Karpas-422 (cell line): ENCODE measurements at places on chromosomes 2 and 18. TPM values are rescaled to one million over a fixed set of nuclear protein-coding genes. Genes with fewer than 3 reads are reported as not detected.
A peak's percentile ranks its signal among the peaks of the same experiment; 100 is the strongest.

DNA sequence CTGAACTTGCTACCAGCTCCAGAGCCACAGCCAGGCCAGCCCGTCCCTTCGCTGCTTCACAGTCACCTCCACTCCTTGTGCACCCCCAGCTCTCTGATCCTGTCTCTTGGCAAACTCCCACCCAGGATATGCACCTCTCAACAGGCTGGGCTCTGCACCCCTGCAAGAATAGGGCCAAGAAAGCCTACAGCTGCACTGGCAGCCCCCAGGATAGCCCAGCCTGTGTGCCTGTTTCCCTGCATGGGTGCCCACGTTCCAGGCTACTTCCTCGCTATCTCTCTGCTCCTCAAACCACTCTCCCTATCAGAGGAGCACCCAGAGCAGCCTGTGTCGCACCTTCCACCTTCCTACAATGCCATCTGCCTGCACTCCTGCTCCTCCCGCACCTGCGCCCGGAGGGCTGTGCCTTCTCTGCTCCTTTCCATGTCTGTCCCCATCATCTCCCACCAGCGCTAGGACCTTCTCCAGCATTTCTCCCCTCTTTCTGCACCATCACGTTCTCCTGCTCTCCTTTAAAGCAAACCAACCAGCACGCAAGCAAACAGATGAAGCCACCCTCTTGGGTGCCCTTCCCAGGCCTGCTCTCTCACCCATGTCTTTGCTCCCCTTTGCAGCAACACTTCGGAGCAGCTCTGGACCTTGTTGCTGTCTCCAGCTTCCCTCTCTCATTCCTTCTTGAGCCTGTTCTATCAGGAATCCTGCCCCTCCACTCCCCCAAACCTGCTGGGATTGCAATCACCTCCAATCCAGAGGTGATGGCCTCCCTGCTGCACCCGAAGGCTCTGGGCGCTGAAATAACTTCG, 313.2 kb upstream of the HS6ST1 start:
- no peak overlapping the region for H3K4me3 ChIP-seq
- no peak for DNase-seq
- no peak overlapping the region for H3K27ac ChIP-seq
- H3K4me1 ChIP-seq = no peaks in the 10 kb centered on the region

DNA sequence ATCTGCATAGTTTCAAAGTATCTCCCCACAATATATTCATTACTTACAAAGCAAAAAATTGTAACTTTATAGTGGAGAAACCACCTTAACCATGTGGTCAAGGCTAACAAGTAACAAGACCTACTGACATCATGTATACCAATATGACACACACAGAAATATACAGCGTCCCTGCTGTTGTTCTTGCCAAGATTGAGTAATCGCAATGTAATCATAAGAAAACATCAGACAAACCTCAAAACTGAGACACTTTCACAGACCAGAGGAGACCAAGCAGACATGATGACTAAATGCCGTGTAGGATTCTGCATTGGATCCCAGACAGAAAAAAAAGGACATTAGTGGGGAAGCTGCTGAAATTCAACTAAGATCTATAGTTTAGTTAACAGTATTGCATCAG, 123.0 kb downstream of the ACAA2 start:
- no peaks in the 10 kb centered on the region for H3K27me3 ChIP-seq
- no peak overlapping the region for H3K4me3 ChIP-seq
- H3K4me1 ChIP-seq = peaks cover 6% of the 10 kb centered on the region; the same call in 1 of the 2 replicates
- H3K36me3 ChIP-seq = no peaks in the 10 kb centered on the region
- no peak for DNase-seq
- H3K27ac ChIP-seq = no peak overlapping the region

DNA sequence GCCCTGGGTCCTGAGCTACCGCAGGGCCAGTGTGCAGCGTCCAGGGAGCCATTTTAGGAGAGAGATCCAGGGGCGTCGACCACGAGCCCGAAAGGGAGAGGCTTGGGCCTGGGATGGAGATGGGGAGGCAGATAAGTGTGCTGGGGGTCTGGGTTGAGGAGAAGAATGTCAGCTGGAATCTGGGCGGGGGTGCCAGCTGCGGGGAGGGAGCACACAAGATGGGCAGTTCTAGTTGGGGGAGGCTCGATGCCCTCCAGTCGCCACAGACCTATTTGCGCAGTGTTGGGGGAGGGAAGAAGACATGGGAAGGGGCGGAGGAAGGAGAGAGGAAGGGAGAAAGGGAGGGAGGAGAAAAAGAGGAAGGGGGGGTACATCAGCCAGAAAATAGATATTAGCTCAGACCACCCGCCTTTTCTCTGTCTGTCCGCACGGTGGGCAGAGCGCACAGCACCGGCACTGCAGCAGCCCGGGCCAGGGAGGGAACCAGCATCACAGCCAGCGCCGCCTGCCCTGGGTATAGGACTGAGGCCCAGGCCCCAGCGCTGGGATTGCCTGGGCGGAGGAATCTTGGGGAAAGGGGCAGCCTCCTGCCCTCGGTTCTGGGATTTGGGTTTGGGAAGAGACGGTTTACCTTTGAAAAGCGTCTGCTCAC, 1.9 kb upstream of the HOXD11 start:
- H3K27me3 ChIP-seq = no peaks in the 10 kb centered on the region
- no peaks in the 10 kb centered on the region for H3K4me1 ChIP-seq
- H3K36me3 ChIP-seq = no peaks in the 10 kb centered on the region
- no peak for DNase-seq

The CXCR1 gene
- total RNA-seq = not detected in 2 replicates

GRCh38 chr2:191691016-191691735, 13.2 kb downstream of the NABP1 start:
- no peak overlapping the region for H3K27ac ChIP-seq
- H3K4me3 ChIP-seq = no peak overlapping the region
- H3K36me3 ChIP-seq = peaks cover 22% of the 10 kb centered on the region
- H3K27me3 ChIP-seq = no peaks in the 10 kb centered on the region
- DNase-seq = peak; percentile 86

The FHL2 gene
- 0.26 TPM in 1 of 2 replicates, not detected in the other for total RNA-seq

DNA sequence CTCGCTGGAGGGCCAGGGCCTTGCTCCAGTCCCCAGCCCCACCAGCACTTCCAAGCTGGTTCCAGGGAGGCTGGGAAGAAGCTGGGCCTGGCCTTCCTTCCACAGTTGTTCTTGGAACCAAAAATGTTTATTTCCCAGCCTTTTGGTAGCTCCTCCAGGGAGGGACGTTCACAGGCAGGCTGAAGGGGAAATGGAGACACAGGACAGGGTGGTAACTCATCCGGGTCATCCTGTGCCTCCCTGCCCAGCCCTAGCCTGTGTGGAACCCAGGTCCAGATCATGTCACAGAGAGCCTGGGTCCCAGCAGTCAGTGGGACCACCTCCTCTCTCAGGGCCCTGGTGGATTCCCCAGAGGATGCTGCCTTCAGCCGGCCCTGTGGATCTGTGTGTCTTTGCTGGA, 12.5 kb upstream of the ARMC9 start:
- no peak overlapping the region for H3K27ac ChIP-seq
- no peak overlapping the region for H3K4me3 ChIP-seq
- DNase-seq = no peak
- H3K36me3 ChIP-seq = no peaks in the 10 kb centered on the region
- H3K4me1 ChIP-seq = 0 out of 2 replicates have a peak, but pooled peaks cover 2% of the 10 kb centered on the region

The CHRND gene
- not detected in 2 replicates for total RNA-seq

The HOXD11 gene
- not detected in 2 replicates for total RNA-seq

The MGAT5 gene
- 22.2 and 22.7 TPM in 2 replicates for total RNA-seq

GRCh38 chr2:144183727-144184126, 336.2 kb downstream of the ZEB2 start:
- DNase-seq = no peak
- H3K27ac ChIP-seq = no peak overlapping the region
- no peaks in the 10 kb centered on the region for H3K27me3 ChIP-seq
- peaks cover 25% of the 10 kb centered on the region for H3K4me1 ChIP-seq

DNA sequence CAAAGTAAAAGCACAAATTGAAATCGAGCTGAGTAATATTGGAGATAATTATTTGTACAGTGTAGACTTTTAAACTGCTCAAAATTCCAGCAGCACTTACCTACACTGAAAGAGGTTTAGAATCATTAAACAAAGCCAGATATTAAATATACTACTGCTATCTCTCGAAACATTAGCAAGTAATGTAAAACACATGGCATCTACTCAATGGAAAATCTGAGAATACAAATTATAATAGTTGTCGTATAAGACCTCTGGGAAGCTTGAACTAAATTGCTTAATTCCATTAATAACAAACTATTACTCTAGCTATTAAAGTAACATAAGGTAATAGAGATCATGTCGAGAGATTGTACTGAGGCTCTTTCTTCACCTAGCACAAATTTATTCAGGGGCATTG, 108.9 kb downstream of the KLHL29 start:
- H3K27me3 ChIP-seq = no peaks in the 10 kb centered on the region
- DNase-seq = no peak
- H3K27ac ChIP-seq = no peak overlapping the region
- H3K4me3 ChIP-seq = no peak overlapping the region
- no peaks in the 10 kb centered on the region for H3K36me3 ChIP-seq

GRCh38 chr2:134189009-134189720, 64.7 kb upstream of the MGAT5 start:
- DNase-seq = no peak

The TMEM131 gene
- total RNA-seq = 11.2 and 20.9 TPM in 2 replicates

The IL1R2 gene
- not detected in 2 replicates for total RNA-seq

The KYNU gene
- total RNA-seq = 0.75 and 1.8 TPM in 2 replicates

DNA sequence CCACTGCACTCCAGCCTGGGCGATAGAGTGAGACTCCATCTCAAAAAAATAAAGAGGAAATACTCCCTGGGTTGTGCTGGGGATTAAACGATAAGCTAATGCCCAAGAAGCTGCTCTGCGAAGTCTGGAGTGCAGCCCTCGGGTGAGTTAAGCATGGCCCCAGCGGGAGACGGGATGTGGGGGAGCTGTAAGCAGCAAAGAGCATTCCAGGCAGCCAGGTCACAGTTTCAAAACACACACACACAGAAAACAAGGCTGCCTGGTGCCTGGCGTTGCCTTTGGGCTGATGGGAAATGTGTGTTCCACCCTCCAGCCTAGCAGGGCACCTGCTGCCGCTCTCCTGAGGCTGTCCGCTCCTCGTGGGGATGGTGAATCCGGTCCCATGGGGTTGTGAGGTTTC, 24.1 kb downstream of the ODC1 start:
- no peak overlapping the region for H3K27ac ChIP-seq
- H3K4me1 ChIP-seq = peaks cover 5% of the 10 kb centered on the region; the same call in 1 of the 2 replicates

GRCh38 chr2:100968146-100969145, 33.6 kb upstream of the RPL31 start:
- no peaks in the 10 kb centered on the region for H3K27me3 ChIP-seq
- H3K27ac ChIP-seq = no peak overlapping the region
- no peaks in the 10 kb centered on the region for H3K4me1 ChIP-seq
- no peaks in the 10 kb centered on the region for H3K36me3 ChIP-seq
- no peak for DNase-seq

GRCh38 chr2:217731805-217732204, 271.0 kb downstream of the TNS1 start:
- no peaks in the 10 kb centered on the region for H3K36me3 ChIP-seq
- no peak for DNase-seq

GRCh38 chr2:54557601-54558187, 101.6 kb downstream of the SPTBN1 start:
- H3K4me1 ChIP-seq = peaks cover 43% of the 10 kb centered on the region
- H3K27me3 ChIP-seq = no peaks in the 10 kb centered on the region
- no peak overlapping the region for H3K27ac ChIP-seq
- H3K4me3 ChIP-seq = peak overlapping the region; percentile 82
- peak; percentile 74 for DNase-seq

- no peaks in the 10 kb centered on the region for H3K36me3 ChIP-seq
- no peaks in the 10 kb centered on the region for H3K27me3 ChIP-seq
- no peak overlapping the region for H3K4me3 ChIP-seq
- no peaks in the 10 kb centered on the region for H3K4me1 ChIP-seq
- no peak overlapping the region for H3K27ac ChIP-seq
These were observed 74.1 kb downstream of the CABYR start for GRCh38 chr18:24212939-24213338.

The ADRA2B gene
- total RNA-seq = not detected in 2 replicates

The NT5C1B gene
- not detected in 2 replicates for total RNA-seq

DNA sequence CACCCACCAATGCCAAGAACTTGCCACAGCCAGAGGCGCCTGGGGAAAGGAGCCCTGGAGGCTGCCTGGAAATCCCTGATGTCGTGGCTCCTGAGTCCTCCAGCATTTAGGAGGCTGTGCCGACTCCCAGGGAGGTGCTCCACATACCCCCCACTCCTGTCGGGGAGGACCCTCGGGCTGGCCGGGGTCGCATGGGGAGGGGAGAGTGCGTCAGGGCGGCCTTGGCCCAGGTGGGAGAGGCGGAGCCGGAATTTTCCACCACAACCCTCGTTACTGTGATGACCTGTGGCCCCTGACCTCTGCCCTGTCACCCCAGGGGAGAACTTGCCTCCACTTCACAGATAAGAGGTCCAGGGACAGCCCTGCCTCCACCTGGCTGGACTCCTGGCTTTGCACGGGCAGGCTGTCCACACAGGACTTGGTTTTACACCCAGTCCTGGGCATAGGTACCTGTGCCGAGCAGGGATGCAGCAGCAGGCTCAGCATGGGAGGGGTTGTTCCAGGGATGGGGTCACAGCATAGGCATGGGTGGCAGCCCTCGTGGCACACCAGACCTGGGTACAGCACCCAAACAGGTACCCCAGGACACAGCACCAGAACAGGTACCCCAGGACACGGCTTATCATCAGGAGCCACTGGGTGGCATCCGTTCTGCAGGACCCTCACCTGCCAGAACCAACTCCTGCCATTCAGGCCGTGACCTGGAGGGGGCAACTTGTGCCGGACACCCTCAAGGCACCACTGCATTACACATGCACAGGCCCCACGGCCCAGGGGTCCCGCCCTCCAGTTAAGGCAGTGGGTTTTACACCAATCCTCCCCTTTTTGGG, 12.3 kb upstream of the AGXT start:
- DNase-seq = peak; percentile 75
- H3K4me1 ChIP-seq = no peaks in the 10 kb centered on the region
- H3K27me3 ChIP-seq = no peaks in the 10 kb centered on the region
- H3K36me3 ChIP-seq = no peaks in the 10 kb centered on the region
- H3K27ac ChIP-seq = no peak overlapping the region

The SEC11C gene
- 105 and 164 TPM in 2 replicates for total RNA-seq

DNA sequence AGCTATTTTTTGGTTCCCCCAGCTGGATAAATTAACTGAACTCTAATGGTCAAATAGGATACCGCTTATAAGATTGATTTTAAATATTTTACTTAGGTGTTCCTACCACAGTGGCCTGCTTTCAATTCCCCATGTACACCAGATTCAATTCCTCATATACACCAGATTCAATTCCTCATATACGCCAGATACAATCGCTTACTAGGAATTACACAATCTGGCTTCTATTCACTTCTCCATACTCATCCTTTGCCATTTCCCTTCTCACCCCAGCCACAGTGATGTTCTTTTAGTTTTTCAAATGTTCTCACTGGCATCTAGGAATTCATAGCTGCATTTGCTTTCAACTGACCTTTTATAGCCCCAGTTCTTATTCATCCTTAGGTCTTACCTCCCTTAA, 66.5 kb downstream of the SLC40A1 start:
- H3K36me3 ChIP-seq = no peaks in the 10 kb centered on the region
- H3K27ac ChIP-seq = no peak overlapping the region
- H3K27me3 ChIP-seq = no peaks in the 10 kb centered on the region
- no peaks in the 10 kb centered on the region for H3K4me1 ChIP-seq

DNA sequence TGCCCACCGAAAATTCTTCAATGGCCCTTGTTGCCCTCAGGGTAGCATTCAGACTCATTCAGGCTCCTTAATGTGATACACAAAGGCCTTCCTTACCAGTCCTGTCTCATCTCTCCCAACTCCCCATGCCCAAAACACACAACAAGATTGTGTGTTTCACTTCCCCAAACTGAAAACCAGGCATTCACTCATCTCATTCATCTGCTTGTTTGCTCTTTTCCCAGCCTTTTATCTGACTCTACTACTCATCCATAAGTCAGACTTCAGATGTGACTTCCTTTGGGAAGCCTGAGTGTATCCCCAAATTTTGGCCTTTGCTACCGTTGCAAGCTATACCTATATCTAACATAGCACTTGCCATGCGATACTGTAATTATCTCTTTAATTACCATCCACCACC, 9.7 kb upstream of the SLC39A10 start:
- peak overlapping the region; percentile 99 for H3K27ac ChIP-seq
- H3K4me3 ChIP-seq = no peak overlapping the region
- H3K27me3 ChIP-seq = no peaks in the 10 kb centered on the region
- H3K36me3 ChIP-seq = no peaks in the 10 kb centered on the region
- DNase-seq = peak; percentile 56
